Aorta (tissue), 5 donors: ENCODE measurements at places on chromosomes 1 and 21. TPM values are rescaled to one million over a fixed set of nuclear protein-coding genes. Genes with fewer than 3 reads are reported as not detected.
A peak's percentile ranks its signal among the peaks of the same experiment; 100 is the strongest.

GRCh38 chr1:20426371-20426770 is 59.6 kb downstream of the CAMK2N1 start:
- H3K27me3 ChIP-seq: no peaks in the 10 kb centered on the region
- no peak overlapping the region for H3K27ac ChIP-seq
- no peak overlapping the region for H3K4me3 ChIP-seq

DNA sequence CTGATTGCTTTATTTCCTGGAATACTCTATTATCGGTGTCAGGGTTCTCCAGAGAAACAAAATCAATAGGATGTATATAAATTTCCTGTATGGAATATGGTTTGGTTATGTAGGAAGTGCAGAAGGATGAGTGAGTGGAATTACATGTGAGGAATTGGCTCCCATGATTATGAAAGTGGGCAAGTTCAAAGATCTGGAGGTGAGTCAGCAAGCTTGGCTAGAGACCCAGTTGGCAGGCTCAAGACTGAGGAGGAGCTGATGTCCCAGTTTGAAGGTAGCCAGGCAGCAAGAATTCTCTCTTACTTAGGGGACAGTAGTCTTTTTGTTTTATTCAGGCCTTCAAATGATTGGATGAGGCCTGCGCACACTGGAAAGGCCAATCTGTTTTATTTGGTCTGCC is 57.5 kb downstream of the MAP3K7CL start:
- H3K36me3 ChIP-seq: no peaks in the 10 kb centered on the region
- no peak overlapping the region for H3K4me3 ChIP-seq
- DNase-seq: no peak
- H3K4me1 ChIP-seq: peaks cover 9% of the 10 kb centered on the region
- no peak overlapping the region for H3K27ac ChIP-seq

- H3K36me3 ChIP-seq: no peaks in the 10 kb centered on the region
- peaks cover 6% of the 10 kb centered on the region for H3K4me1 ChIP-seq
- no peak for DNase-seq
- H3K4me3 ChIP-seq: no peak overlapping the region
- peak overlapping the region; percentile 88 for H3K27ac ChIP-seq
These were observed 141.7 kb downstream of the GALNT2 start for GRCh38 chr1:230208619-230209261.

Gene UBASH3A
- 1.4 TPM for total RNA-seq

- DNase-seq: no peak
- H3K4me3 ChIP-seq: no peak overlapping the region
- H3K27ac ChIP-seq: no peak overlapping the region
- no peaks in the 10 kb centered on the region for H3K4me1 ChIP-seq
These were observed 13.2 kb downstream of the KIF17 start for GRCh38 chr1:20704390-20705202.

GRCh38 chr1:18670868-18671225 is 40.2 kb downstream of the PAX7 start:
- H3K4me3 ChIP-seq: no peak overlapping the region
- no peak for DNase-seq
- H3K27ac ChIP-seq: no peak overlapping the region

GRCh38 chr1:14970115-14970798 is 183.3 kb upstream of the TMEM51 start:
- DNase-seq: peak; percentile 90
- H3K4me1 ChIP-seq: peaks cover 7% of the 10 kb centered on the region
- H3K36me3 ChIP-seq: no peaks in the 10 kb centered on the region
- peak overlapping the region; percentile 62 for H3K27ac ChIP-seq
- no peaks in the 10 kb centered on the region for H3K27me3 ChIP-seq

DNA sequence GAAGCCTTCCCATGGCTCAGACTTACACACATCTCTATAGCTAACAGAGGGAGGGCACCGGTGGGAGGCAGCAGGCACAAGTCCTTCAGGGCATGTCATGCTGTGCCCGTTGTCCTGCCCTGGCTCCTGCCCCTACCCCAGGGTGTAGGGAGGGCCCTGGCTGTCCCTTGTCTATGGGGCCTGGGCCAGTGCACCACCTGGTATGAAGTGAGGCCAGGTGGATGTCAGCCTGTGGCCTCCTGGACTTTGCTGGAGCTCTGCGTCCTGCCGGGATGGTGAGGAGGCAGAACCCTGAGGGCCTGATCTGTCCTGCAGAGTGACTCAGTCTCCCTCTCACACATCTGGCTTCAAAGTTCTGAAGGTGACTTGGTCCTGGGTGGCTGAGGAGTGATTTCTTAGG is 47.3 kb upstream of the GPR37L1 start:
- H3K36me3 ChIP-seq: no peaks in the 10 kb centered on the region
- no peaks in the 10 kb centered on the region for H3K4me1 ChIP-seq
- DNase-seq: no peak
- no peaks in the 10 kb centered on the region for H3K27me3 ChIP-seq
- no peak overlapping the region for H3K27ac ChIP-seq

GRCh38 chr1:155019377-155020245 is 14.0 kb downstream of the DCST2 start:
- H3K4me1 ChIP-seq: no peaks in the 10 kb centered on the region
- no peak overlapping the region for H3K4me3 ChIP-seq
- no peak for DNase-seq
- no peaks in the 10 kb centered on the region for H3K27me3 ChIP-seq

DNA sequence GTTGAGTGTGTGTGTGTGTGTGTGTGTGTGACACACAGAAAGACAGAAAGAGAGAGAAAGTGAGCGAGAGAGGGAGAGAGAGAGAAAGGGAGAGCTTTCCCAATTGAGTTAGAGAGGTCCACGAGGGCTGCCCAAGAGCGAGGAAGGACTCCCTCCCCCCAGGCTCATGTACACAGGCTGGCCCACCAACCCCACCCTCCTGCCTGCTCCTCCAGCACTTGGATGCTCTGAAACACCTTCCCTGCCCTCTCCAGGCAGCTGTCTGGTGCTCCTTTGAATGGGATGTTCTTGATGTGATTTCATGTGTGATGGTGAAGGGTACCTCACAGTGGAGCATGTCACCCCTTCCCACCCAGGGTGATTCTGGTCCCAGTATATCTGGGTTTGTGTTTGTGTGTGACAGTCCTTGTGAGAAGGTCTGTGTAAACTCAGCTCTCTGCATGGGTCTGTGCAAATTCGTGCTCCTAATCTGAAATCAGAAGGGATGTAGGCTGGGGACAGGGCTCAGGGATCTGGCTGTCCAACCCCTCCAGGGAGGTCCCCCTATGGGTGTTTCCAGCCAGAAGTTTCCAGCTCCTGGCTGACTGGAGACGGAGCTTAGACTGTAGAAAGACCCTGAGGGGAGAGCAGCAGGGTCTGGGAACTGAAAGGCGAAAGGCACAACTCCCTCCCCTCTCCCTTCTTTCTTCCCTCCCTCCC is 6.8 kb upstream of the PEAR1 start:
- no peak overlapping the region for H3K4me3 ChIP-seq
- no peaks in the 10 kb centered on the region for H3K4me1 ChIP-seq
- H3K27me3 ChIP-seq: no peaks in the 10 kb centered on the region
- no peaks in the 10 kb centered on the region for H3K36me3 ChIP-seq
- DNase-seq: no peak
- H3K27ac ChIP-seq: no peak overlapping the region

Gene HNRNPCL4
- total RNA-seq: not detected

Gene S100A10
- 188 TPM for total RNA-seq

DNA sequence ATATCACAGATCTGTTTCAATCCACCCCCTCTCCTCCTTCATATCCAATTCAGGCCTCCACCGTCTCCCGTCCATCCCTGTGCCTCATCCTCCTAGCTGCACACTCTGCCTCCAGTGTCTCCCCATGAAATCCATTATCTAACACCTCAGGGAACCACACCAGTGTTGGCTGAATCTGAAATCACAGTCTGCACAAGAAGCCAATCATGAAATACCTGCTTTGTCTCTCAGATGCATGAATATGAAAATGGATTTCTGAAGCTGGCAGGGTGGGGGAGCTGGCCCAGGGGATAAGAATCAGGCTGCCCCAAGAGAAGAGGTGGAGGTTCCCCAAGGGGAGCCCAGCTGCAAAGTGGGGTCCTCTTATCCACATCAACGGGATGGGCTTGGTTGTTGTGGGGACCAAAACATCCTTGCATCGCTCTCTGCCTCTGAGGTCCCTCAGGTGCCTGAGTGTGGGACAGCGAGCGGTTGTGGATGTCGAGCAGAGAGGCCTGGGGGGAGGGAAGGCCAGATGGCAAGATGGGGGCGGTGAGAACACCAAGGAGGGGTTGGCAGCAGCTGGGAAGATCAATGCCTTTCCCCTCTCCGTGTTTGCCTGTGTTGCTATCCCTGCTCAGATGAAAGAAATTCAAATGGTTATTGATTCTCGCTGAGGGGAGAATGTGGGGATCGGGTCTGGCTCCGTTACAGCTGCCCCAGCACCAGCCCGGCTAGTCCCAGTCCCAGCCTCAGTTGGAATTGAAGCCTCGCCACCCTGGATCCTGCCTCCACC is 237.3 kb upstream of the POU3F1 start:
- no peak for DNase-seq
- no peaks in the 10 kb centered on the region for H3K27me3 ChIP-seq
- H3K4me3 ChIP-seq: no peak overlapping the region
- no peaks in the 10 kb centered on the region for H3K36me3 ChIP-seq
- no peaks in the 10 kb centered on the region for H3K4me1 ChIP-seq

DNA sequence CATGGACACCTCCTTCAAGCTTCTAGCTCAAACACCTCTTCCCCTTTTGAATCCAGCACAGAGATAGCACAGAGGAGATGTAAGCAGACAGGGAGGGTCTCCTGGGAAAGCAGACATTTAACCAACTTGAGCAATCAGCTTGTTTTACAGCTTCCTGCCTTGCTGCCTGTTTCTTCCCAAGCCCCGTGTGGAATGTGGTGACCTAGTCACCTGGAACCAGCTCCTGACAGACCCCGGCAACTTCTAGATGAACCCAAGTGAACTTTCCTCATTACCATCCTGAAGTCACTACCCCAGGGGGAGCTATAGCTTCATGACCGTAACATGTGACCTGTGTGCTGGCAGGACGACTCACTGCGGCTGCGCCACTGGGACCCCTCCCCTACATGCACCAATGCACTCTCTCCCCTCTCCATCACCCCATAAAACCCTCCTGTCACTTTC is 24.1 kb upstream of the TTF2 start:
- no peaks in the 10 kb centered on the region for H3K27me3 ChIP-seq
- no peaks in the 10 kb centered on the region for H3K4me1 ChIP-seq
- no peak for DNase-seq
- no peaks in the 10 kb centered on the region for H3K36me3 ChIP-seq
- H3K4me3 ChIP-seq: no peak overlapping the region
- no peak overlapping the region for H3K27ac ChIP-seq

Gene UFC1
- total RNA-seq: 64.2 TPM

Gene PDZK1IP1
- total RNA-seq: 3.7 TPM

GRCh38 chr1:17950728-17951127 is 156.9 kb upstream of the IGSF21 start:
- H3K27me3 ChIP-seq: no peaks in the 10 kb centered on the region
- H3K4me3 ChIP-seq: no peak overlapping the region
- no peaks in the 10 kb centered on the region for H3K36me3 ChIP-seq
- DNase-seq: no peak
- no peak overlapping the region for H3K27ac ChIP-seq

Gene RYR2
- total RNA-seq: 31.3 TPM

GRCh38 chr1:243482141-243483022 is 226.5 kb downstream of the SDCCAG8 start:
- DNase-seq: no peak
- no peaks in the 10 kb centered on the region for H3K36me3 ChIP-seq
- H3K27me3 ChIP-seq: no peaks in the 10 kb centered on the region
- H3K4me1 ChIP-seq: no peaks in the 10 kb centered on the region

GRCh38 chr1:64928325-64928724 is 38.0 kb downstream of the JAK1 start:
- no peaks in the 10 kb centered on the region for H3K36me3 ChIP-seq
- H3K27me3 ChIP-seq: no peaks in the 10 kb centered on the region
- no peak for DNase-seq
- no peak overlapping the region for H3K27ac ChIP-seq
- H3K4me3 ChIP-seq: no peak overlapping the region

GRCh38 chr1:171999756-172000155 is 158.5 kb downstream of the DNM3 start:
- H3K27ac ChIP-seq: no peak overlapping the region
- no peaks in the 10 kb centered on the region for H3K4me1 ChIP-seq
- H3K27me3 ChIP-seq: no peaks in the 10 kb centered on the region
- no peaks in the 10 kb centered on the region for H3K36me3 ChIP-seq
- no peak for DNase-seq

GRCh38 chr1:201709564-201710295 is 119.2 kb upstream of the IPO9 start:
- H3K4me1 ChIP-seq: peaks cover 6% of the 10 kb centered on the region
- no peak overlapping the region for H3K27ac ChIP-seq
- peak; percentile 93 for DNase-seq

GRCh38 chr1:29291756-29292155 is 55.4 kb downstream of the PTPRU start:
- no peak overlapping the region for H3K4me3 ChIP-seq
- H3K36me3 ChIP-seq: no peaks in the 10 kb centered on the region
- no peaks in the 10 kb centered on the region for H3K4me1 ChIP-seq
- peak; percentile 26 for DNase-seq

DNA sequence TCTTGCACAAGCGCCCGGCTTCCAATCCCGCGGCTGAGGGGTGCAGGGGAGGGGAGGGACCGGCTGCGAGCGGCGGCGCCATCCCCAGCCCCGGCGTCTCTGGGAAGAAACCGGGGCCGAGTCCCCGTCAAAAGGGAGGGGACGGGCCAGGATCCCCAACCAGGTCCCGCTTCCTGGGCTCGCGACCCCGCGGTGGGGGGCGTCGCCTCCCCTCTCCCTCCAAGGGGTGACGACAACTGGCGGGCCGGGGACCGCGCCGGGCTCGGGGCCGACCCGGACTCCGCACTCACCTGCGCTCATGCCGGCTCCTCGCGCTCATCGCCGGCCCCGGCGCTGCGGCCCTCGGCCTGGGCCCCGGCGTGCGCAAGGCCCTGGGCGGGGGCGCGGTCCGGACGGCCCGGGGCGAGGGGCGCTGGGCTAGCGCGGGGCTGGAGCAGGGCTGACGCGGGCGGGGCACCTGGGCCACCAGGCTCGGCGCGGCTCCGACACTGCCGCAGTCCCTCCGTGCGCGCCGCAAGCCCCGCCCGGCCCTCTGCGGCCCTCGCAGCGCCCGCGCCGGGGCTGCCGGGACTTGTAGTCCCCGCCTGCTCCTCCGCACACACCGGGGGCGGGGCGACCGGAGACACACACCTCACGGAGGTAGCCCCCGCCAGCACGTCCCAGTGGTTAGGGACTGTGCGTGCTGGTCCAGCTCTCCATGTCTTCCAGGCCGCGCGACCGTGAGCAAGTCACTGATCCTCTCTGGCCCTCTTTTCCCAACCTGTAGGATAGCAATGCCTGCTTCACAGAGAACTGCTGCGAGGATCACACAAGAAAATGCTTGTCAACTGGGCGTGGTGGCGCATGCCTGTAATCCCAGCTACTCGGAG is at the start of gene ATP13A2:
ATP13A2 (minus strand) TSS at position 490 of the 869 bp plus-strand sequence; CDS start at position 300, 190 bp downstream.
- H3K4me1 ChIP-seq: no peaks in the 10 kb centered on the region
- DNase-seq: peak; percentile 90
- no peak within 1 kb of the TSS for H3K27ac ChIP-seq
- H3K4me3 ChIP-seq: peak within 1 kb of the TSS; percentile 87
- H3K36me3 ChIP-seq: no peaks in the 10 kb centered on the region

- DNase-seq: no peak
- H3K4me1 ChIP-seq: no peaks in the 10 kb centered on the region
- no peaks in the 10 kb centered on the region for H3K27me3 ChIP-seq
These were observed 52.0 kb upstream of the ARHGEF16 start for GRCh38 chr1:3402258-3403010.

Gene MATN1
- total RNA-seq: not detected

- DNase-seq: no peak
- H3K4me1 ChIP-seq: no peaks in the 10 kb centered on the region
- H3K36me3 ChIP-seq: no peaks in the 10 kb centered on the region
- H3K4me3 ChIP-seq: no peak overlapping the region
- no peak overlapping the region for H3K27ac ChIP-seq
These were observed 102.7 kb upstream of the C21orf91 start for GRCh38 chr21:17921579-17922530.
